ENCODE measurements at places on chromosomes 12 and 14.

DNA sequence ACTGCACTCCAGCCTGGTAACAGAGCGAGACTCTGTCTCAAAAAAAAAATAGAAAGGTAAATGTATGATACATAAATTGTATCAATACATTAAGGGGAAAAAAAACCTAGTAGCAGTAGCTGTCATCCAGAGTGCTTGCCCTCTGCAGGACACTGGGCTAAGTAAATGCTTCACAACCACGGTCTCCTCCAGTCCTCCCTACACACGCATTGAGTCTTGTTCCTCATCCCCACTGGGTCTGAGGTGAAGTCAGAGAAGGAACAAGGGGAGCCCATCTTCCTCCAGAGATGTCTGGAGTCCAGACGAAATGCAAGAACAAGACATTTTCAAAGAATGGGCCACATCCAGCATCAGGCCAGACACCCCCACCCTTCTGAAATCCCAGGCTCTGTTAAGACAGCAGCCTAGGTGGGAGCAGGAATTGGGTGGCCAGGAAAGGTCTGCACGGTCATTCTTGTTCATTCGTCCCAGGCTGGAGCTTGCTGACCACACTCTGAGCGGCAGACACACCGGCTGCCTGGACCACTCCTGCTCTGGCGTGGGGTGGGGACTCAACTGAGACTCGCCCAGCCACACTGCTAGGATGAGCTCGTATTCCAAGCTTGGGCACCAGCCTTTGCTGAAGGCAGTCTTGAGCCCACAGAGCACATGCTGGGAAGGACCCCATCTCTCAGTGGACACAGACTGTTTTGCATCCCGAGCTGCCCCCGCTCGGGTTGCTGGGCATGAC, 45.5 kb downstream of the CHGA start:
- DNase-seq, result no peak

DNA sequence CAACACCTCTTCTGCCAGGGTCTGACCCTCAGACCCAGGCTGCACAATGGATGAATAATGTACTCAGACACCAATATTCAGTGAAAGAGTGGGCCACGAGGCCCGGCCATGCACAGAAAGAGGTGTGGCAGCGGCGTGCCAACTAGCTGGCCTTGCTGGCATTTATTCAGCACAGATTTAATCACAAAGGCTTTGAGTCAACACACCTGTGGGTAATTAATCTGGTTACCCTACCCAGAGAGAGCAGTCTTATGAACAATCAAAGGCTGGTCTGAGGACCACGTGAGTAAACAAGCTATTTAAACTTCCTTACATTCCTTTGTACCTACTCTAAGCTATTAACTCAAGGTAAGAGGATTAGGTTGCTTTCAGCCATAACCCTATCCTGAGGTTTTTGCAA, 324.8 kb downstream of the C12orf50 start:
- no peak for DNase-seq

DNA sequence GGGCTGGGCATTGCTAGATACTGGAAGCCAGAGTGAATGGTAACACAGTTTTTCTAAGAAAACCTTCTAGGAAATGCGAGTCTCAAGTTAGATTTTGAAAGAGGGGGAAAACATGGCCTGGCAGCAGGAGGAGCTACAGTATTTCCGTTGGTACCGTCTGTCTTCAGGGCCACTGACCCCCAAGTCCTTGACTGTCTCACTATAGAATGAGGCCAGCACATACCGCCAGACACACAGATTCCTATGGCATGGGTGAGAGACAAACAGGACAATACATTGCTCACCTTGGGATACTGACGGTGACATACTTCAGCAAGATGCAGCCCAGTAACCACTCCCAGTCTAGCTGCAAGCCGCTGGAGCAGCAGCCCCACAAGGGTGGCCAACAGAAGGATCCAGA, 21.7 kb downstream of the SLC11A2 start:
- no peak for DNase-seq

GRCh38 chr12:111578971-111579340, 20.2 kb downstream of the ATXN2 start:
- DNase-seq, result no peak

DNA sequence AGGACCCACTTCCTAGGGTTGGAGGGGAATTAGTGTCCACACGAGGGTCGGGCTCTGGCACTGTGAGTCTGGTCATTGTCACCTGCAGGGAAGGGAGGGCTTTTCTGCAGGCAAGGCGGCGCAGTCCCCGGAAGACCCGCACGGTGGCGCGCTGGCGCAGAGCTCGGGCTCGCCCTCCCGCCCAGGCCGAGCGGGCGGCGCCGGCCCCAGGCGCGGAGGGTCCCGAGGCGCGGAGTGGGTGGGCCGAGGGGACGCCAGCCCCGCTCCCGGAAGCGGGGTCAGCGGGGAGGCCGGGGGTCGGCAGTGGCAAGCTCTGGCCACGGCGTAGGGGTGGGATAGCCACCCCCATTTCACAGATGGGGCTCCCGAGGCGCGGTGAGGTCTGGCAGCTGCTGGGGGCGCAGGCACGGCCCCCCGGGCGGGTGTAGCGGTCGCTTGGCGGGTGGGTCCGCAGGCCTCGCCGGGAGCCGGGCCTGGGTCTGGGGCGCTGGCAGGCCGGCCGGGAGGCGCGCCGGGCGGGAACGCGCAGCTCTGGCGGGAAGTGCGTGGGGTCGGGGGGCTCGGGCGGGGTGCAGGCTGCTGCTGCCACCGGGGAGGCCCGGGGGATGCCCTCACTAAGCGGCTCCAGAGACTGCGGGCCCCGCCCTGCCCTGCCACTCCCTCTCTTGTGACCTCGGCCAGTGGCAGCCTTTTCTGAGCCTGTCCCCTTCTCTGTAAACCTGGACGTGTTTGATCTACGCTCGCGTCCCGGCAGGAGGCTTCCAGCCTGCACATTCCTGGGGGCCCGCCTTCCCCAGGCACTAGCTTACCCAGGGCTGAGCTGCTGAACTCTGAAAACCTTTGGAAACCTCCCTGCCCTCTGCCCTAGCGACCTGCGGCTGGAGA, 46.1 kb downstream of the CYP46A1 start:
- peak; percentile 67 for DNase-seq

GRCh38 chr14:20563971-20564370, 3.1 kb upstream of the RNASE9 start:
- DNase-seq, result no peak

DNA sequence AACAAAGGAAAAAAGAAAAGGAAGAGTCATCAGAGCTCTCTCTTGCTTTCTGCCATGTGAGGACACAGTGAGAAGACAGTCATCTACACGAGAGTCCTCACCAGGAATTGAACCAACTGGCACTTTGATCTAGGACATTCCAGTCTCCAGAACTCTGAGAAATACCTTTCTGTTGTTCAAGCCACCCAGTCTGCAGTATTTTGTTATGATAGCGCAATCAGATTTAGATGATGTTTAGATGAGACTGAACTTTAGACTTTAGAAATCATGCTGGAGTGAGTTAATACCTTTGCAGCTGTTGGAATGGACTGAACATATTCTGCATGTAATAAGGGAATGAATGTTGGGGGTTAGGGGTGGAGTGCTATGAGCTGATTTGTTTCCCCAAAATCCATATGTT, 28.1 kb upstream of the RAB21 start:
- no peak for DNase-seq

- no peak for DNase-seq
Measured at GRCh38 chr12:24268663-24269186, 319.3 kb upstream of the SOX5 start.

GRCh38 chr12:31002999-31003398, 70.7 kb upstream of the DDX11 start:
- no peak for DNase-seq

DNA sequence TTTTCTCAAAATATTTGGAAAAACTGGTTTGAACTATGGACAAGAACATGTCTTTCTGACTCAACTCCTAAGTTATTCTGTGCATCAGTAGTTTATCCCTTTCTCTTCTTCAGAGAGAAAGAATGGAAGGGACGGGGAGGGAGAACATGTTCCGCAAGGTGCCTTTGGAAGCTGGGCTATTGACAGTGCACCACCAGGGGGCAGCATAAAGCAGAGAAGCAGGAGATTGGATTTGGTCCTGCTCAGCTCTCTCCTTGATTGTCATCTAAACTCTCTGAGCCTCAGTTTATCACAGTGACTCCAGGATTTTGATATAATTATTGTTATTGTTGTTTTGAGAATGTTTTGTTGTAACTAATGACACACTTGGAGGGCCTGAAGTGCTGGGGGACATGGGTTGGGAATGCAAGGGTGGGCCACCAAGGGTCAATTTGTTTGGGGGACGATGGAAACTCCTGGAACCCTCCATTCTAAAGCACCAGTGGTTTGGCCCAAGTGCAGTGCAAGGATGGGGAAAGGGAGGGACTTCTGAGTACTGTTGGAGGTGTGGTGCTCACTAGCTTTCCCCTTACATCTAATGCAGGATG, 45.3 kb upstream of the ANO6 start:
- peak; percentile 48 for DNase-seq

GRCh38 chr12:70609739-70610491, 27.3 kb downstream of the PTPRB start:
- no peak for DNase-seq

DNA sequence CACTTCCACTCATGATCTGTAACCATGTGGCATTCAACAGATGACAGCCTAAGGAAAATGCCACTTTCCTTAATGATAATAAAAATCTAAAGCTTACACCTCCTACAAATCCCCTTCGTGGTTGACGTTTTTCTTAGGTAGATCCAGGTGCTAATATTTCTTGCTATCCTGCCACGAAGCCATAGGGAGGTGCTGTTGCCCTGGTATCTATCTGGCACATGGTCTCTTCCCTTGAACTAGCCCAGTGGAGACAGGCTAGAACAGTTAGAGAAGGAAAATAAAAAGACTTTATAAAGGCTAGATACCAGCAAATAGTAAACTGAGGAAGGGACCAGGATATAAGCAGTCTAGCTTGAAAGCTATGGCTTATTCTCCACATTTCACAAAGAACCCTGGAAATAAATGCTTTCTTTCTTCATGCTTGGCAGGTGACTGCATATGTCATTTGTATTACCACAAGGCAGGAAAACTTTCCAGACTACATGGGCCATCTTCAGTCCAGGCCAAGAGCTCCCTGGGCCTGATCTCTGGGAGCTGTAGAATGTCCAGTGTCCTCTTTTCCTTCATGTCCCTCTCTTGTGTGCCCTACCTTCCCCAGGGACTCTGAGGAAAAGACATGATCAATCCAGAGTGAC, 15.3 kb downstream of the SPIC start:
- no peak for DNase-seq

DNA sequence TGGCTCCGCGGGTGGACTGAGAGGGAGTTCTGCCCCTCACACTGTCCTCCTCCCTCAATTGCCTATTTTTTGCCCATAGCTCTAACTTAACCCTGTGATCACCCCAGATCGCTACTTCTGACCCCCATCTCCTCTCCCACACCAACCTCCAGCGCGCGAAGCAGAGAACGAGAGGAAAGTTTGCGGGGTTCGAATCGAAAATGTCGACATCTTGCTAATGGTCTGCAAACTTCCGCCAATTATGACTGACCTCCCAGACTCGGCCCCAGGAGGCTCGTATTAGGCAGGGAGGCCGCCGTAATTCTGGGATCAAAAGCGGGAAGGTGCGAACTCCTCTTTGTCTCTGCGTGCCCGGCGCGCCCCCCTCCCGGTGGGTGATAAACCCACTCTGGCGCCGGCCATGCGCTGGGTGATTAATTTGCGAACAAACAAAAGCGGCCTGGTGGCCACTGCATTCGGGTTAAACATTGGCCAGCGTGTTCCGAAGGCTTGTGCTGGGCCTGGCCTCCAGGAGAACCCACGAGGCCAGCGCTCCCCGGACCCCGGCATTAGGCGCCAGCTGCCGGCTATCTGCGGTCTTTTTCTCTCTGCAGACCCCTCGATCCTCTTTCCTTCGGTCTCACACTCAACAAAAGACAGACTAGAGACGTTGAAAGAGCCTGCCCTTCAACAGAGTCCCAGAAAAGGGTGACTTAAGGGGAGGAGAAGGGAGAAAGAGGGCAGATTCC, 3.0 kb upstream of the TBX3 start:
- no peak for DNase-seq

All from stimulated activated CD4-positive, alpha-beta T cell treated with anti-CD3 and anti-CD28 coated beads, Interleukin-15, amount 100 ng/mL, for 1 hour (primary cell).